RPMI7951 (cell line): ENCODE measurements at places on chromosomes 13 and 19. TPM values are rescaled to one million over a fixed set of nuclear protein-coding genes. Genes with fewer than 3 reads are reported as not detected.

The GARIN5B gene
- not detected in 2 replicates for total RNA-seq

The FAM216B gene
- total RNA-seq, result not detected in 2 replicates

The PLVAP gene
- not detected in 2 replicates for total RNA-seq

The PGLYRP1 gene
- total RNA-seq, result not detected in 2 replicates

GRCh38 chr19:44907613-44908012 is 2.0 kb downstream of the APOE start:
- no peak for DNase-seq
